MG63 (cell line): ENCODE measurements at places on chromosomes 4 and X. TPM values are rescaled to one million over a fixed set of nuclear protein-coding genes. Genes with fewer than 3 reads are reported as not detected.

- no peak for DNase-seq
These were observed 2.7 kb upstream of the RTL3 start for GRCh38 chrX:78661836-78662235.

DNA sequence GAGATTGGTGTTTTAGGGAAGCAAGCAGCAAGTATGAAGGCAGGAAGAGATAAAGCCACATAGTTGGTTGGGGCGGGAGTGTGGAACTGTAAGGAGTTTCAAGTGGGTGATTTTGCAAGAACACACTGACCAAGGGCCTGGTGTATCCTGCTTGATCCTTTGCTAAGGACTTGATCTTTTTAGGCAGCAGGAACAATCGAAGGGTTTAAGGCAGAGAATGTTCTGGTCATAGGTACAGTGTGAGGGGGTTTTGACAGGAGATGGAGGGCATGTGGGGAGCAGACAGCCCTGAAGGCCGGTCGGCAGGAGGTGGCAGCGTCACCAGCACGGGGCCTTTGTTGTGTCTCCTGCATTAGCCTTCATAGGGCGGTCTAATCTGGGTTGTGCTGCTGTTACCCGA is 54.7 kb downstream of the FAM193A start:
- no peak for DNase-seq

DNA sequence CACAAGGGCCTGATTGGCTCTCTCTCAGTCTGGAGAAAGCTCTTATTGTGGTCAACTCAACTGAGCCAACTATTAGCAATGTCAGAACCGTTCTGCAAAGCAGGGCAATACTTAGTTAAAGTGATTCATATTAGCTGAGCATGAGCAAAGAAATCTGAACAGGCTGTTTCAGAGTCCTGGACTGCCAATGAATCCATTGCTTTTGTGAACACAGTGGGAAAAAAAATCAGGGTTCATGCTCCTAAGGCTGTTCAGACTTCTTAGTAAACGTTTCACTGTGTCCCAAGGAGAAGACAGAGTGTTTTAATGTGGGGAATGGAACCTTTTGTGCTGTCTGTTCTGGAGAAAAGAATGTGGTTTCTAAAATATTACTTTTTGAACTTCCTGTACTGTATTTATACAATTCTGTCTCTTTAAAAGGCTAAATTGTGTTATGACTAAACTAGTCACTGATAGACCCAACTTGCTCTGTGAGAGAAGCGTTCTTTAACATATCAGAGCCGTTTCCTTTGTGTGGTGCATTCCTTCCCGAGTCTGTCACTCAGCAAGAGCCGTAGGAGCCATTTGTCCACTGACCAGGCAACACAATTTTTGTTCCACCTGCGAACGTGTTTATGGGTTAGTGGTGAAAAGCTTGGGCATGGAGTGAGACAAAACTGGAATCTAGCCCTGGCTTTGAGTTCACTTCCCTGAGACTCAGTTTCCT is 366.1 kb downstream of the FBXO8 start:
- DNase-seq = peak; percentile 4

DNA sequence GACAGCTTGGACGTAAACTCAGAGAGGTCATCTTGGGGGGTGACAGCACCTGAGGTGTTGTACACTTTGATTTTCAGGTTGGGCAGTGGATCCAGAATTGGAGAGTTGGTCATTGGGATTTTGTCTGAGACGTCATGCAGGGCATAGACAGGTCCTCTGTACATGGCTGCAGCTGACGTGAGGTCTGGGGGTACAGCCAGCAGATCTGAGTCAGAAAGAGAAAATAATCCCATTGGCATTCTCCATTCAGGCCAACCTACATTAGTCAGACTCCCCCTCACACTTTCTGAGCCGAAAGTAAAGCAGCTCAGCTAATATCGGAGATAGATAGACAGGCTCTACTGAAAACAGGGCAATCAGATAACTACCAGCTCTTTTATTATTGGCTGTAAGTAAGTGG is 329.7 kb downstream of the UNC5C start:
- DNase-seq = peak; percentile 73

The CFAP47 gene
- not detected in 2 replicates for total RNA-seq

DNA sequence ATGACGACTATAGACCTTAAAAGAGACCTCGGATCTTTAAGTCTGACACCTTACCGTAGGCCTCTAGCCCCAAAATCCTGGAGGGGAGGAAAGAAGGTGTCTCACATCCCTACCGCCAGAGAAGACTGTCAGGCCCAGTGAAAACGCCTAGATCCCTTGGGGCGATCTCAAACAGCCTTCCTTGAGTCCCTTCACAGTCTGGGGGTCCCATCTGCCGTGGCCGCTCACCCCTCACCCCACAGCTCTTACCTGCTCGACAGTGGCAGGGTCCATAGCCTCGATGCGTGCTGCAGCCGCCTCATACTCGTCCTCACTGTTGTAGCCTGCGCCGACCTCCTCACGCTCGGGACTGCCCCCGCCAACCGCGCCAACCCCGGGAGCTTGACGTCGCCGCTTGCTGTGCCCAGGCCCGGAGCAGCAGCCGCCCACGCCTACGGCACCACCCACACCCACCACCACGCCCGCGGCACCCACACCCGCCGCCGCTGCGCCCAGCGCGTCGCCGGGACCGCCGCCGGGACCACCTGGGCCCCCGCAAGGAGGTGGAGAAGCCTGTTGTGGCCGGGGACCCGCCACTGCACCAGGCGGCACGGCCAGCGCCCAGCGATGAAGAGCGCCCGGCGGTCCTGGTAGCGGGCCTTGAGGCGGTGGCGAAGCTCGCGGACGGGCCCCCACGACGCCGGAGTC is 536 bp downstream of the OTUD5 start:
- DNase-seq = peak; percentile 23

The RAI2 gene
- total RNA-seq = not detected in 2 replicates

GRCh38 chr4:52648836-52649235 is 10.3 kb downstream of the USP46 start:
- no peak for DNase-seq

DNA sequence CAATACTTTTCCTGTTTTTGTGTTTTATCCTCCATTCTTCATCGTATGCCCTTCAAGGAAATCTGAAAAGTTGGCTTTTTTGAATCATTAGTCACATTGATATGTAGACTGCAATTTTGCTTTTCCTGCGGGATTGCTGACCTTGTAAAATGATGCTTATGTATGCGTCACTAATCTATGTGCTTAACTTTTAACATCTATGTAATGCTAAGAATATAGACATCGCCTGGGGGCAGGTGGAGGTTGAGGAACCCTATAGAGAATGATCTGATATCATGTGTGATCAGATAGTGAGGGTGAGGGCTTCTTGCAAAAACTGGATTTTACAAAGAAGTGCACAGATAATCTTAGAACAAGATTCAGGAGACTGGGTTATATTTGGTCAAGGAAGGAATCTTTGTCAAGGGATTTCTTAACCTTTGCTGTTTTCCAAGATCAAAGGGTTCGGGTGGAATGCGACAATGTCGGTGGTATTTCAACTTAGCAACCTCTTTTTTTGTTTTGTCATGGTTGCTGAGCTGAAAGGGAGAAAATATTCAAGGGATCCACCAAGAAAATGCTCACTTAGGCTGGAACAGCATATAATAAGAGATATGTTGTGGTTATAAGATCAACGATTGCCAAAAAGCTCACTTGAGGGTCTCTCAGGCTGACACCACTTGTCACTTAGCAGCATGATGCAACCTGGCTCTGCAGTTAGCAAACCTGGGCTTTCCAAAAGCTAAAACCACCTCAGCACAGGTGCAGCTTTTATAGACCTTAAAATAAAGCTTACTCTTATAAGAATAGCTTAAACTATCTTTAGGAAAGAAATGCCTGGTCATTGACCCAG is 70.6 kb upstream of the PUDP start:
- DNase-seq = no peak

DNA sequence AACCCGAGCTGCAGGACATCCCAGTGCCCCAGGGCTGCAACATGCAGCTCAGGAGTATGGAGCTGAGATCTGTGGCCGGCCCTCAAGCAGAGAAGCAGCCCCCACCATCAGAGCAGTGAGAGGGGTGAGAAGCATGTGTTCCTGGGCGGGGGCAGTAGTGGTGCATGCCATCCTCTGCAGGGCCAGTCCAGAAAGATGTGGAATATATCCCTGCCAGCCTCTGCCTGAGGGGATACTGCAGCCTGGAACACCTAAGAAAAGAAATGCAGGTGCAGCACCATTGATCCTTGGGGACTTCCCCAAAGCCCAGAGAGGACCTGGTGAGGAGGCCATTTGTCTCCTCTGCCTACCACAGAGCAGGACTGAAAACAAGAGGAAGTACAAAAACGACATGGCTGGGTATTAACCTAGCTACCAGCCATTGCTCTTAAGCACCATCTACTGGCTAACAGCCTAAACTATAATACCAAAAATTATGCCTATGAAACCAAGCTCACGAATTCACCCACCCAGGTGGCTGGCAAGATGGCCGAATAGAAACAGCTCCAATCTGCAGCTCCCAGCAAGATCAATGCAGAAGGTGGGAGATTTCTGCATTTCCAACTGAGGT is 158.8 kb downstream of the ADGRA3 start:
- DNase-seq = no peak

GRCh38 chr4:104901438-104901837 is 245.2 kb upstream of the TET2 start:
- peak; percentile 15 for DNase-seq

The HERC5 gene
- total RNA-seq = 3.2 and 6.1 TPM in 2 replicates

GRCh38 chrX:10288373-10288975 is 131.7 kb downstream of the CLCN4 start:
- DNase-seq = no peak

- DNase-seq = no peak
These were observed 171.7 kb downstream of the SHROOM3 start for GRCh38 chr4:76606645-76607265.

- no peak for DNase-seq
These were observed 21.5 kb downstream of the HAND2 start for GRCh38 chr4:173508386-173509035.

- DNase-seq = no peak
These were observed 298.2 kb upstream of the FSTL5 start for GRCh38 chr4:162461952-162462351.

DNA sequence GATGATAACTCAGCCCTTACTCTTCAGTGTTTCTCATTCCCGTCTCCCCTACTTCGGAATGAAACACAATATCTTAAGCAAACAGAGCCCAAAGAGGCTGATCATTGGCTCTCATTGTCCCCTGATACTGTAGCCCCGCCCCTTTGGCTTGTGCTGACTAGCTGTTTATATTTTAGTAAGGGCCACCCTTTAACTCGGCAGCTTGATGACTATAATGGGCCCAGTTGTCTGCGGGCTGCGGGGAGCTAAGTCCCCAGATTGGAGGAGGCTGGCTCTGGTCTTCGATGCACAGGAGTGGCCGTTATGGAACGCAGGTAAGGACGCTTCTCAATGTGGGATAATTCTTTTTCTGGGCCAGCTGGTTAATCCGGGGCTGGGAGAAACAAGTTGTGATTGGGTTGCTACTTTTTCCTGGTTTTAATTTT is at the start of gene TRIM2:
TRIM2 (plus strand) TSS at position 197 of the 425 bp plus-strand sequence; CDS start at position 285, 88 bp downstream.
- DNase-seq = no peak

DNA sequence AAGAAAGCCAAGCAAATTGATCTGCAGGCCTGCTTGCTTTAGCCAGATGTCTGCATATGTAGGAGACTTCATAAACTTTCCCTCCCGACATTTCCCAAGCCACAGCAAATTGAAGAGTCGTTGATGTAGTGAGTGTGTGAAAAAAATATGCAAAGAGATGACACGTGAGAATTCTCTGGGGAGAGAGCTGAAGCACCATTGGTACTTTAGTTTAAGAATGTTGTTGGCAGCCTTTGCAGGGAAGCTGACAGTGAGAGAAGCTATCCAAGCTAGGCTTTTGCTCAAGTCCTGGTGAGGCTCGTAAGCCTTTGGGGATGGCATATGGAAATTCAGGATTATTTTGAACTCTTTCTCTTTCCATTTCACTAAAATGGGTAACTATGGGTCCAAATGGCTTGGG is 87.5 kb downstream of the GLRA2 start:
- DNase-seq = no peak

The SUPT20HL1 gene
- not detected in 2 replicates for total RNA-seq

DNA sequence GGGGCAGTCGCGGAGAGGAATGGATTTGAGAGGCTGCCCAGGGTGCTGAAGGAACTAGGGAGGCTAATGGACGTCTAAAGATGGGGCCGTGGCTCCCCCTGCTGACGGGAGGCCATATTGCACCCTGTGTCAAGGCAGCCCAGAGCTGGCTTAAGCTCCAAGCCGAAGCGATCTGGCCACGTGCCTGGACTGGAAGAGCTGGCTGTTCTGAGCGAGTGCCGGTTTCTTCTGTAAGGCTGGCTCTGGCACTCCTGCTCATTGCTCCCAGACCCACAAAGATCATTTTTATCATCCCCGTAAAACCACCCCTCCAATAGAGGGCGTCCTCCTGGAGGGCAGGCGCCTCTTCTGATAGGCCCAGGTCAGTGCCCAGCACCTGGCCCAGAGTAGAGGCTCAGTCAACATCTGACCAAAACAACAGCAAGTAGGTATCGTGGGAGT is 5.6 kb downstream of the PNCK start:
- DNase-seq = peak; percentile 77

The TREX2 gene
- total RNA-seq = 12.0 TPM in 1 of 2 replicates, not detected in the other

DNA sequence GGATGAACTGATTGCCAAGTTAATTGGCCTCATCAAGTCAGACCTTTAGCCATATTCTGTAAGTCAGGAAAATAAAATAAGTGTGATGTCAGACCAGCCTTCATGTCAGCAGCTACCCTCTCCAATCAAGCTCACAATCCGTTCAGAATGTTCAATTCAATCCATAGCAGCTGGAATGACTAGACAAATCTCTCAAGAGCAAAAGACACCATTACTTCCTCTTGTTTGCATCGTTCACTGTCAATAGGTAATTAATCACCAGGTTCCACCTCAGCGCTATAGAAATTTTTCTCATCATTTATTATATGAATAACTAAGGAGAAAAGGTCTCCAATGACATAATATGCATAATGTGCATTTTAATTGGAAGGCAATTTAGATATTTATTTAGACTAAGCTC is 321.0 kb upstream of the GRIA3 start:
- DNase-seq = no peak

The PDHA1 gene
- total RNA-seq = 158 and 347 TPM in 2 replicates

The DOK7 gene
- total RNA-seq = 7.1 and 9.6 TPM in 2 replicates

The HS3ST1 gene
- total RNA-seq = 0.17 and 0.23 TPM in 2 replicates

The KCNE5 gene
- total RNA-seq = 0.53 TPM in 1 of 2 replicates, not detected in the other

- no peak for DNase-seq
These were observed 340.8 kb downstream of the PPP1R2C start for GRCh38 chrX:42437211-42437610.
